ENCODE measurements at places on chromosomes 3 and 15. TPM values are rescaled to one million over a fixed set of nuclear protein-coding genes. Genes with fewer than 3 reads are reported as not detected.

DNA sequence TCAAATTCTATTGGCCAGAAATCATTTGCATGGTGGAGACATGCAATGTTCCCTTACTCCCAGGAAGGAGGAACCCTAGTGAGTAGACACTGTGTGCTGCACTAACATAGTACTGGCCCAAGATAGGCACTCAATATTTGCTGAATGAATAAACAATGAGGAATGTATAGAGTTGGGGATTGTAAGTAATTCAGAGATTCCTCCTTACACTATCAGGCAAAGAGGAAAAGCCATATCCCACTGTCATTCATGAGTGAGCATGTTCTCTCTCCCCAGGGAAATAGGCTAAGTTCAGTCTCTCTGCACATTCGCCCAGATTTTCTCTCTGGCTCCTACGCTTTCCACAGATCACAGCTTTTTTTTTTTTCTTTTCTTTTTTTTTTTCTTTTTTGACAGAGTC lies 154.9 kb upstream of the WNT5A start:
- no peak overlapping the region for H3K4me3 ChIP-seq
- H3K27ac ChIP-seq = no peak overlapping the region

The C3orf33 gene
- 7.7 TPM for polyA plus RNA-seq

DNA sequence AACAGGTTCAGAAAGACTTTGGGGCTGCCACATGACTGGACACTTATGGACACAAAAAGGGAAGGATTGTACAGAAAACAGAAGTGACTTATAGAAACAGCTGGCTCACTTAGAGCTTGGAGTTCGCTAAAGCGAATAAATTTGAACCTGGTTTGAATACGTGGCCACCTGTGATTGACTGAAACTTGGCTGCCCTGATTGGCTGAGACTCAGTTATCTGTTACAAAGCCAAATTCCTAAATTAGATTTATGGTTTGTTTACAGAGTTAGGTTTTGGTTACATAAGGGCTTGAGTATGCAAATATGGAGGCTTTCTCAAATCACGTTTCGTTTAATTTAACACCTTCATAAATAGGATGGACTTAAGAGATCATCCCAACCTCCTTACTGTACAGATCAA lies 270.2 kb downstream of the THSD4 start:
- no peak overlapping the region for H3K4me3 ChIP-seq
- DNase-seq = no peak
- H3K27ac ChIP-seq = peak overlapping the region; percentile 24
- H3K4me1 ChIP-seq = no peaks in the 10 kb centered on the region
- H3K27me3 ChIP-seq = no peaks in the 10 kb centered on the region

- no peaks in the 10 kb centered on the region for H3K4me1 ChIP-seq
- H3K4me3 ChIP-seq = no peak overlapping the region
- no peak overlapping the region for H3K27ac ChIP-seq
- no peak for DNase-seq
- no peaks in the 10 kb centered on the region for H3K27me3 ChIP-seq
Observed at GRCh38 chr3:165642761-165643420, 194.3 kb downstream of the BCHE start.

DNA sequence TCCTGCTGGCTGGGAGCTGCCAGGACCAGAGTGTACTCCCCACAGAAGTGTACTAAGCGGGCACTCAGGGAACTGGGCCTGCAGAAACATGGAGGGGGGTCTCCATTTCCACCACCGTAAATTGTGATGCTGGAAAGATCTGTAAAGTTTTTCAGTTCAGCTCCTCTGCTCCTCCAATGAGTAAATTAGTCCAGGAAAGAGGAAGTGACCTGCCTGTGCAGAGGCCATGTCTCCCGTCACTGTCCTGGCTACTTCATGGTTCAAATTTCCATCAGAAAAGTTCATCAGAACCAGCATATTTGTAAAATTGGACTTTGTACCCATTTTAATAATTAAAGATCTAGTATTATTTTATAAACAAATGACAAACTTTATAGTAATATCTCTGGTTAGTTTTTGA lies 226.7 kb upstream of the THBS1 start:
- DNase-seq = no peak
- H3K4me1 ChIP-seq = peaks cover 13% of the 10 kb centered on the region
- no peaks in the 10 kb centered on the region for H3K27me3 ChIP-seq
- no peak overlapping the region for H3K27ac ChIP-seq
- no peaks in the 10 kb centered on the region for H3K36me3 ChIP-seq

DNA sequence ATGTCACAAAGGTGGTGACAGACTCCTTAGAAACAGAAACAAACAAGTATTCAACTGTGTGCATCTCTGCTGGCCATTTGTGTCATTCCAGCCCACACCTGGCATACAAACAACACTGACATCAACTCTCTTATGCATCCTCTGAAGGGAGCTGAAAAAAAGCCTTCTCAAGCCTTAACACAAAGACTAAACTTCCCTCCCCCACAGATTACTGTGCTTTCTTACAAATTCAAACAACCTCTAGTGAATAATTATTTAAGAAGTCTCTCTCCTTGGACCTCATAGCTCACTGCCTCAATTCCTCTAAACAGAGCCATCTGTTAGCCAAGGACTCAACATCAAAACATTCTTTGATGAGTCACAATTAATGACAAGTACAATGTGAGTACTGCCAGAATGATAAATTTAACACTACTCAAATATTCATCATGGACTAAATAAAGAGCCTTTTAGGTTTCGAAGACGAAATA lies 132.1 kb downstream of the WDR76 start:
- no peaks in the 10 kb centered on the region for H3K36me3 ChIP-seq
- no peak for DNase-seq
- no peaks in the 10 kb centered on the region for H3K4me1 ChIP-seq
- peaks cover 9% of the 10 kb centered on the region for H3K27me3 ChIP-seq
- no peak overlapping the region for H3K27ac ChIP-seq

GRCh38 chr15:53106505-53107286 lies 316.6 kb upstream of the ONECUT1 start:
- no peaks in the 10 kb centered on the region for H3K36me3 ChIP-seq
- H3K4me3 ChIP-seq = no peak overlapping the region
- DNase-seq = no peak
- H3K27me3 ChIP-seq = no peaks in the 10 kb centered on the region
- H3K27ac ChIP-seq = no peak overlapping the region

GRCh38 chr3:29181872-29182271 lies 99.0 kb upstream of the RBMS3 start:
- no peak for DNase-seq
- H3K4me1 ChIP-seq = no peaks in the 10 kb centered on the region
- no peaks in the 10 kb centered on the region for H3K36me3 ChIP-seq
- no peak overlapping the region for H3K4me3 ChIP-seq
- no peak overlapping the region for H3K27ac ChIP-seq

DNA sequence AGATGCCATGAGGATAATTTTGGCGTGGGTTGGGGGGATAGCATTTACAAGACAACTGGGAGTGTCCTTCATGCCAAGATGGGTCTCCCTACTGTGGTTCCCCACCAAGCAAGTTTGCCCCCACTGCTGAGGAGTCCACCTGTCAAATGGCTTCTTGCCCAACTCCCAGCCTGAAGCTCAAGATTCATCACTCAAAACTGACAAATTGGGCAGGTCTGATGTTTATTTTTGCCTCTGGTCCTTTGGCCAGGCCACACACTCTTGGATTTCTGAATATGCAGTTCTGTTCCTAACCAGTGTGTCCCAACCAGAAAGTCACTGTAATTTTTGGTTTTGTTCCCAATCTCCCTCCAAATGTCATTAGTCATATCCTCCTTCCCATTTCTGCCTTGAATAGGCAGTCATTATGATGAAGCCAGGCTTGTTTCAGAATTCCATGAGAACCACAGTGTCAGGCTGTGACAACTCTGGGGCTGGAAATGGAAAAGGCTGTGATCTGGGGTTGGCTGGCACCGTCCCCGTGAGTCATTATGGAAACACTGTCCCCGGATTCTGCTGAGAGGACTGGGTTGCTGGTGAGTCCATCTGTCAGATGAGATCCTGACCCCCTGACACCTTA lies 29.3 kb upstream of the MEF2A start:
- H3K4me3 ChIP-seq = no peak overlapping the region
- DNase-seq = no peak
- no peaks in the 10 kb centered on the region for H3K4me1 ChIP-seq

- H3K27me3 ChIP-seq = no peaks in the 10 kb centered on the region
- H3K4me3 ChIP-seq = no peak overlapping the region
- DNase-seq = no peak
- H3K27ac ChIP-seq = no peak overlapping the region
- no peaks in the 10 kb centered on the region for H3K36me3 ChIP-seq
- H3K4me1 ChIP-seq = no peaks in the 10 kb centered on the region
Observed at GRCh38 chr15:50828610-50829206, 63.2 kb upstream of the SPPL2A start.

GRCh38 chr3:48507256-48508061 lies 3.5 kb upstream of the SHISA5 start:
- H3K27me3 ChIP-seq = no peaks in the 10 kb centered on the region
- DNase-seq = peak; percentile 60
- peak overlapping the region; percentile 20 for H3K27ac ChIP-seq
- H3K4me3 ChIP-seq = no peak overlapping the region
- peaks cover 9% of the 10 kb centered on the region for H3K4me1 ChIP-seq

The CLCN2 gene
- 12.0 TPM for polyA plus RNA-seq

- H3K27me3 ChIP-seq = no peaks in the 10 kb centered on the region
- H3K4me3 ChIP-seq = no peak overlapping the region
- DNase-seq = no peak
- no peaks in the 10 kb centered on the region for H3K4me1 ChIP-seq
Observed at GRCh38 chr15:70066447-70066846, 31.3 kb downstream of the TLE3 start.

The CPN2 gene
- polyA plus RNA-seq = not detected

- no peaks in the 10 kb centered on the region for H3K27me3 ChIP-seq
- DNase-seq = no peak
- H3K4me1 ChIP-seq = peaks cover 11% of the 10 kb centered on the region
- H3K4me3 ChIP-seq = no peak overlapping the region
Observed at GRCh38 chr3:124845406-124845805, 41.8 kb downstream of the ITGB5 start.

GRCh38 chr3:189289251-189289650 lies 117.5 kb downstream of the TPRG1 start:
- no peaks in the 10 kb centered on the region for H3K36me3 ChIP-seq
- H3K4me3 ChIP-seq = no peak overlapping the region
- H3K27me3 ChIP-seq = no peaks in the 10 kb centered on the region
- H3K27ac ChIP-seq = no peak overlapping the region

DNA sequence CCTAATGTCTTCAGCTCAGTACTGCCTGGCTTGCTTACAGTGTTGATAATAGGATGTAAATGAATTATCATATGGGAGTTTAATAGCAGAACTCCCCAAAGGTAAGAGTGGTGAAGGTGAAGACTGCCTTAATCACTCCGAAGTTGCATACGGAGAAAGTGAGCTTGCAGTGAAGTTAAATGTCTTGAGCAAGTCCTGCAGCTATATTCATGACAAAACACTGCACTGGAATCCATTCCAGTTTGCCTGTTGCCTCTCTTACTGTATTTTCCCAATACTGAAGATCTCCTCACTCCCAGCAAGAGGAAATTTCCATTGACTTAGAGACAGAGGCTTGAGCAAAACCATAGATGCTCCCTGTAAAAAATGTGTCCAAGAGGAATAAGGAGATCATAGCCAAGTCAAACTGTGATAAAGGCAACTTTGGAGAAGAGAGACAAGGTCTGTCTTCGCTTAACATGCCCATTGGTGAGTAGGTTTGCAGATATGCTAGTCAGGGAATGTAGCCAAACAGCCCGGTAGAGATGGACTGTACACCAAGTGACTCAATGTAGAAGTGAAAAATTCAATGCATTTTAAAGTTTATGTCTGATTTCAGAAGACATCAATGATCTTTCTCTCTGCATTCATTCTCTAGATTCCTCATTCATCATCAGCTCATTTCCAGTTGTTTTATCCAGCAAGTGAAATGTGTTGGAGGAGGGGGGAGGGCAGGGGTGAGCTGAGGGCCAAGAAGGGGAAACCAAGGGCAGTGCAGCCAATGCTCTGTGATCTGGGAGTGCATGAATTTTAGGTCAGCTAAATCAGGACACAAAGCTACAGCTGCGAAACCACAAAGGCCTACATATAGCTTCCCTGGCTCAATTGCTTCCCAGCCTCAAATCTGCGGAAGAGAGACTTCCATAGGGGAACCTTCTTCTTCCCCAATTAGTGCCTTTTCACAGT lies 667.1 kb upstream of the NR2F2 start:
- DNase-seq = no peak
- H3K36me3 ChIP-seq = no peaks in the 10 kb centered on the region
- H3K27me3 ChIP-seq = no peaks in the 10 kb centered on the region
- H3K4me1 ChIP-seq = no peaks in the 10 kb centered on the region
- no peak overlapping the region for H3K4me3 ChIP-seq
- H3K27ac ChIP-seq = no peak overlapping the region

GRCh38 chr3:182861348-182861747 lies 68.0 kb downstream of the ATP11B start:
- DNase-seq = no peak
- no peak overlapping the region for H3K27ac ChIP-seq
- H3K4me1 ChIP-seq = no peaks in the 10 kb centered on the region
- H3K4me3 ChIP-seq = no peak overlapping the region
- no peaks in the 10 kb centered on the region for H3K27me3 ChIP-seq

- H3K4me3 ChIP-seq = no peak overlapping the region
- no peaks in the 10 kb centered on the region for H3K36me3 ChIP-seq
- no peaks in the 10 kb centered on the region for H3K4me1 ChIP-seq
- DNase-seq = no peak
- no peaks in the 10 kb centered on the region for H3K27me3 ChIP-seq
Observed at GRCh38 chr15:36809380-36809779, 230.0 kb downstream of the CDIN1 start.
